Heart left ventricle (tissue), 16 donors: ENCODE measurements at places on chromosomes 6 and 20. TPM values are rescaled to one million over a fixed set of nuclear protein-coding genes. Genes with fewer than 3 reads are reported as not detected.

GRCh38 chr6:105896052-105896820, 189.9 kb upstream of the PRDM1 start:
- no peak for DNase-seq

DNA sequence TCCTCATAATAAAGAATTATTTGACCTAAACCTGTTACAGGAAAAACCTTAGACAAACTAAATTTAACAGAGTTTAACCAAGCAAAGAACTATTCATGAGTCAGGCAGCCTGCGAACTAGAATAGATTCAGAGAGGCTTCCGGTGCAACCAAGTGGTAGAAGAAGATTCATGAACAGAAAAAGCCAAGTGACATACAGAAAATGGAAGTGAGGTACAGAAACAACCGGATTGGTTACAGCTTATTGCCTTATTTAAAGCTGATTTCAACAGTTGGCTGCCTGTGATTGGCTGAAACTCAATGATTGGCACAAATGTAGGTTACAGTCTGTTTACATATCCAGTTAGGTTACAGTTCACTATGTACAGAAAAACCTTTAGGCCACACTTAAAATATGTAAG, 10.1 kb downstream of the PPP1R3G start:
- no peak for DNase-seq

ADRM1 gene
- 66.8 TPM for total RNA-seq

DNA sequence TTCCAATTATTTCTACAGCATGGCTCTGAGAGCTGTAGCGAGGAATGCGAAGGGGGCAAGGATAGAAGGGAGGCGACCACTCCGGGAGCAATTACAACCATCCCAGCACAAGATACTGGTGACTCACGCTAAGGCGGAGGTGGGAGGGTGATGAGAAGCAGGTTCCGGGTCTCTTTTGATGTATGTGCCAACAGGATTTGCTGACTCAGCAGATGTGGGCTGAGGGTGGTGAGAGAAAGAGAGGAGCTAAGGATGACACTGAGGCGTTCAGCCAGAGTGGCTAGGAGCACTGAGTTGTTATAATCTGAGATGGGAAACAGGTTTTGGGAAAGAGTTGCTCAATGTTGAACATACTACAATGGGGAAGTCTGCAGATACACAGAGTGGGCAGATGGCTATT, 9.3 kb upstream of the TXNDC5 start:
- DNase-seq: no peak

GRCh38 chr20:62845416-62846160, 16.0 kb downstream of the TCFL5 start:
- DNase-seq: no peak

- no peak for DNase-seq
Measured at GRCh38 chr6:169720207-169720855, 4.0 kb downstream of the PHF10 start.

BPHL gene
- 38.2 TPM for total RNA-seq

ARID1B gene
- 38.6 TPM for total RNA-seq

- no peak for DNase-seq
Measured at GRCh38 chr6:139508576-139508975, 134.1 kb upstream of the CITED2 start.

- DNase-seq: no peak
Measured at GRCh38 chr20:10217721-10218410, 764 bp upstream of the SNAP25 start.

DNA sequence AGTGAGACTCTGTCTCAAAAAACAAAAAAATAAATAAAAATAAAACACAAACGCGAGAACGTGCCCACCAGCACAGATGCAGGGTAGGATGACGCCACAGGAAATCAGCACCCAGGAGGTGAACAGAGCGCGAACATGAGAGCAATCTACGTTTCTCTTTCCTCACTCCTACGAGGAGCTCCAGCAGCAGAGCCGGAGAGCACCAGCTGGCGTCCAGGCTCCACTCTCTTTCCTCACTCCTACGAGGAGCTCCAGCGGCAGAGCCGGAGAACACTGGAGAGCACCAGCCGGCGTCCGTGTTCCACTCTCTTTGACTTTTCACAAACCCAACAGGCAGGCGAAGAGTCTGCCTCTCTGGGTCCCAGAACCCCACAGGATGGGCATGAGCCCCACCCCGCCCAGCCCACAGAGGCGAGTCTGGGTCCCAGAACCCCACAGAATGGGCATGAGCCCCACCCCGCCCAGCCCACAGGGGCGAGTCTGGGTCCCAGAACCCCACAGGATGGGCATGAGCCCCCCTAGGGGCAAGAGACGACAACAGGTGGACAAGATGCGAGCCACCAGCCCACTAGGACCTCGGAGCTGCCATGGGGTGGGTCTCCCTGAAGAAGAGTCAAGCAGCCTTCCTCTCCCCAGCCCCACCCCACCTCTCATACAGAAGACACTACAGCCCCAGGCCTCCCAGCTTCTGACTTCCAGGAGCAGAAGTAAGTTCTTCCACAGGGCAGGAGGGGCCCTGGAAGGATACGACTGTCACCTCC, 20.2 kb downstream of the ZBTB46 start:
- no peak for DNase-seq

DNA sequence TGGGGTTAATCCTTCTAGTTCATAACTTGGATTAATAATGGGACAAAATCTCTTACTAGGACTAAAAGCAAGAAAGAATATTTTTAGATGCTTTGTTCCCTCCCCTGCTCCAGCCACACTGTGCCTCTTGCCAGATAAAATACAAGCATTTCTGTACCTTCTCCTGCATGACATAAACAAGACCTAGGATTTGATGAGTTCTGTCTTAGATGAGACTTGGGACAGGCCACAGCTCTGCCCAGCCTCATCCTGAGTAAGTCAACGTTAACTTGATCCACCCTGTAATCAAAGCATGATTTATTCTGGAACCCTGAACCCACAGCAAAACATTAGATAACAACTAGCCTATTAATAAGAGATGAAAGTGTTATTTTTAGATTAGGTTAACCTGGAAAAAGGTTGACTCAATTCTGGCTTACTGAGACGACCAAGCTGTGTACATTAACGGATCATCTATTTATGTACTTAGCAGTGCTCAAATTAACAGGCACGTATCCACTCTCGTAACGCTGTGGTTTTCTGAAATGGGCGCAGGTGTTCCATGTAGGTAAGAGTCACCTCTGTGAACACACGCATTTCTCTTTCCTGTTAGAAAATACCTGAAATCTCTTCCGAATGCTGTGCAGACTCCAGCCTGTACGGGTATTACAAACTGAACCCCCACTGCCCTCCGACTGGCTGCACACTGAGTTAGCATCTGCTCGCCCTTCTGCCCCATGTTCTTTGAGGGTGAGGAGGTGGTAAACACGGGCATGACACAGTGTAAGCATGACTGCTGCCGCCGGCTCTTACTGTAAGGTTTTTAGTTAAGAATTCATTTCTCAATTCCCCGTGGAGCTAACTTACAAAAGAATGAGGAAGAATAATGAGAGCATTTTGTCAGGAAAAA, 132.1 kb upstream of the FOXQ1 start:
- DNase-seq: no peak

DNA sequence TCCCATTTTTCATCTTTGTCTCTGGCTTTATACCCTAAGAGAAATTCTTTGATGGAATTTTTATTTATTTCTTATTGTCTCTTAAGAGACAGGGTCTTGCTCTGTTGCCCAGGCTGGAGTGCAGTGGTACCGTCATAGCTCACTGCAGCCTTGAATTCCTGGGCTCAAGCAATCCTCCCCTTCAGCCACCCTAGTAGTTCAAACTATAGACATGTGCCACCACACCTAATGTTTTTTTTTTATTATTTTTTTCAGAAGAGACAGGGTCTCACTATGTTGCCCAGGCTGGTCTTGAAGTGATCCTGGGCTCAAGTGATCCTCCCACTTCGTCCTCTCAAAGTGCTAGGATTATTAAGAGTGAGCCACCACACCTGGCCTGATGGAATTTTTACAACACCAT, 40.5 kb downstream of the FKBP5 start:
- no peak for DNase-seq

DNA sequence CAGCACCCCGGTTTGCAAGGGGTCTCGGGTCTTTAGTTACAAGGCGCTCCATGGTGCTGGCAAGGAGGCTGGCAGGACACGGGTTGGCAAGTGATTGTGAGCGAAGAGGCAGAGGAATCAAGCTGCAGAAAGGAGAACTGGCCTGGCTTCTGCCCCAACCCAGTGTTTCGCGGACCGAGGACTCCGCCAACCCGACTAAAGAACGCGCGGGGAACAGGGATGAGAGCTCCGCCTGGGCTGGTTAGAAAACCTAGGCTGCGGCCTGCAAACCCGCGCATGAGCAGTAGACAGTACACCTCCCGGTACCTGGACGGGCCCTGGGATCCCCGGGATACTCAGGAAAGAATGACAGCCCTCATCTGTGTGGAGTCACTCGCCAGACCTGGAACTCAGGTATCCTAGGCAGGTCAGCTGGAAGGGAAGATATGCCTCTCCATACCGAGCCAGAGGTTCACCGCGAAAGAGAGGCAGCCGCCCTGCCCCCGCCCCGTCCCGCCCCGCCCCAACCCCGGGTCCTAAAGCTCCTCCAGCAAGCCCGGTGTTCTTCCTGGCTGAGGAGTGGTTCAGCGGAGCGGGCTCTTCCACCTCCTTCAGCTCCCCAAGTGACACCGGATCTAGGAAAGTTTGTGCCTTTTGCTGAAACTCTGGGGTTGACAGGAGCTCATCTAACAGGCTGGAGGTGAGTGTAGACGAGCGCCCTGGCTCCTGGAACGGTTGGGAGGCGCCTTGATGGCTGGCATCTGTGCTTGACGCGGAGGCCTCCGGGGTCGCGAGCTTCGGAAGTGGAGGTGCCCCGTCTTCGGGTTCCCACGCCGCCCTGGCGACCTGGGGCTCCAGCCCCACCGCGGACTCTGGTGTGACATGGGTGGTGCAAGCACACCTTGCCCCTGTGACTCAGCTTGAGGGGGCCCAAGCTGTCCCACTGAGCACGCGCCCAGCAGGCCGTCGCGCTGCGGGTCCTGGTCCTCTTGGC, 1847.3 kb upstream of the DEFB115 start:
- DNase-seq: no peak

PRPH2 gene
- total RNA-seq: 1.6 TPM

- peak; percentile 89 for DNase-seq
Measured at GRCh38 chr20:17873410-17874270, 95.0 kb downstream of the SNX5 start.

LST1 gene
- total RNA-seq: not detected

DNA sequence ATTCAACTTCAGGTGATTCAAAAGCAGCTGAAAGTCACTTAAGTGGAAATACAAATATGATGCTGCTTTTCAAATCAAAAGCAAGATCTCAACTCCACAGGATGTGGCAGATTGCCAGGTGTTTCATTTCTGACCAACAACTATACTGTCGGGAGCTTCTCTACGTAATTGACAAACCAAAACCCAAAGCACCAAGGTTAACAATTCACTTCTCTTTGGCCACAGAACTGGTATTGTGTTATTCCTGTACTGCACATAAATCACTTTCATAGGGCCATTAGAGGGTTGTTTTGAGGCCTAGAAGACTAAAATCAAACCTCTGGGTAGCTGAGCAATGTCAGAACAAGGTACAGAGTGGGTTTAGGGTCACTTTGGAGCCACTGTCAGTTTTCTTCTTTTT, 169.7 kb downstream of the HAO1 start:
- DNase-seq: no peak
